ENCODE measurements at places on chromosomes 7 and 10.
A peak's percentile ranks its signal among the peaks of the same experiment; 100 is the strongest.

- DNase-seq: no peak
Measured at GRCh38 chr7:43851805-43852204, 17.5 kb downstream of the MRPS24 start.

GRCh38 chr7:17362439-17363105 is 64.1 kb downstream of the AHR start:
- no peak for DNase-seq

DNA sequence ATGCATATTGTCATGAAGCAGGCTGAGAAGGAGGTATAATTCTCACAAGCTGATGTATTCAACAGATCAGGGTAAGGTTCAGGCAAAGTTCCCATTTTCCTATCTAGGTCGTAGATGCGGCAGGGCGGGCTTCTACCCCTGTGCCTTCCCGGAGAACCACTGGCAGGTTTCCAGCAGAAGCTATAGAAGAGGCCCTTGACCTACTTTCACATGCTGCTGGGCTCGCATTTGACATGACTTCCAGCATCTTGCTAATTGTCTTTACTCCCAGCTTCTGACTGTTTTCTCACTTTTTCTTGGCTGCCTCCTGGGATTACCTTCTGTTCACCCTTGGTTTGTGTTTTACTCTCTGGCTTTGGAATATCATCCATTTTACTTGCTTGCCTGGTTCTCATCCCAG is 32.6 kb upstream of the ORC5 start:
- peak; percentile 5 for DNase-seq

DNA sequence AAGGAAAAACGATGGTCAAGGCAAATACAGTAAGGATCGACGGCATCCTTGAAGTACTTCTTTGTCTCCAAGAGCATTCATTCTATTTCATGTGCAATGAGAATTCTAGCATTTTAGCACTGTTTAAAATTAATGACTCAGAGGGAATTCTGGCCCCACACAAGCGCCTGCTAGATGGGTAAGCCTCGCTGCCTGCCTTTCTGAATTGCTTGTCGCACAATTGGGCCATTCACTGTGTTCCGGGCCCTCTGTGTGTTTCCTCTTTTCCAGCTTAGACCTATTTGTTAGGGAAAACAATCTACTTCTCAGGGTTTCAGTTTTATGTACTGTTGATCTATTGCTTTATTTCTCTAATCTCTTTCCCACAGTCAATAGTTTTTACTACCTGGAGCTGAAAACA is 204.7 kb upstream of the ZNF32 start:
- no peak for DNase-seq

DNA sequence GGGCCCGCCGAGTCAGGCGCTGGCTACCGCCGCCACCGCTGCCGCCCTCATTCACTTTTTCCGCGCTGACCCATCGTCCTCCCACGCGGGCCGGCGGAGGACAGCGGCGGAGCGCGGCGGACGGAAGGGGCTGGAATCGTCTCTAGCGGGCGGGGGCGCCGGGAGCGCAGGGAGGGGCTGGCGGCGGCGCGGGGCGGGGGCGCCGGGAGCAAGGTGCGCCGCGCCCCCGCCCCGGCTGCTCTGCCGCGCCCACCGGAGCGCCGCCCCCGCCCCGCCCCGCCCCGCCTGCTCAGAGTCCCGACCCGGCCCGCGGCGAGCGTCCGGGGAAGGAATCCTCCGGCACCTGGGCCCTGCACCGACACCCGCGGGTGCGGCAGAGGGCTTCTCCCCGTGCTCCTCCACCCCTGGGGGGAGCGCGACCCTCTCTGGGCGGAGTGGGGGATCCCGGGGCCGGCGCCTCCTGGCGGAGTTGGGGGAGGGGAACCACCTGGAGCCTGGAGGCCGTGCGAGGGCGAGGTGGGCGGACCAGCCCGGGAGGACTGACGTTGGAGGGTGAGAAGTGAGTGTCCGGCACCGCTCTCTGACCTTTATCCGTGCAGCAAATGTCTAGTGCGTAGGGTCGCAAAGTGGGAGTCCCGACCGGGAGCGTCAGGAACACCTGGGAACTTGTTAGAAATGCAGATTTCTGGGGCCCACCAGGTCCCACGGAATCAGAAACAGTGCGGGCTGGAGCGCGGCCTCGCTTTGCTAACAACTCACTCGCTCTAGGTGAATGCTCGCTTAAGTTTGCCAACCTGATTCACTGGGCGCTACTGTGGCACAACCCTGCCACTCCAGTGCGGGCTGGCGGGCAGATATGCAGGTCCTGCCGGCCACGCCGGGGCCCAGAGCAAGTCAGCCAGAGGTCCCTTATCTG is at the start of gene COBL:
Gene COBL (minus strand): TSS at position 144 of the 916 bp plus-strand sequence. CDS start 176 bp downstream, outside the sequence.
- DNase-seq: no peak

Data from NCI-H2107 (cell line).